Right lobe of liver (tissue), 6 donors: ENCODE measurements at places on chromosomes 2 and 18. TPM values are rescaled to one million over a fixed set of nuclear protein-coding genes. Genes with fewer than 3 reads are reported as not detected.

The CROCC2 gene
- 0.15 TPM for total RNA-seq

The APCDD1 gene
- total RNA-seq: 0.50 TPM

The ZNF513 gene
- total RNA-seq: 14.7 TPM

The EIF2AK2 gene
- 17.6 TPM for total RNA-seq

The ANKRD30B gene
- total RNA-seq: not detected

The PJVK gene
- total RNA-seq: 2.8 TPM

The HTR2B gene
- 0.92 TPM for total RNA-seq

DNA sequence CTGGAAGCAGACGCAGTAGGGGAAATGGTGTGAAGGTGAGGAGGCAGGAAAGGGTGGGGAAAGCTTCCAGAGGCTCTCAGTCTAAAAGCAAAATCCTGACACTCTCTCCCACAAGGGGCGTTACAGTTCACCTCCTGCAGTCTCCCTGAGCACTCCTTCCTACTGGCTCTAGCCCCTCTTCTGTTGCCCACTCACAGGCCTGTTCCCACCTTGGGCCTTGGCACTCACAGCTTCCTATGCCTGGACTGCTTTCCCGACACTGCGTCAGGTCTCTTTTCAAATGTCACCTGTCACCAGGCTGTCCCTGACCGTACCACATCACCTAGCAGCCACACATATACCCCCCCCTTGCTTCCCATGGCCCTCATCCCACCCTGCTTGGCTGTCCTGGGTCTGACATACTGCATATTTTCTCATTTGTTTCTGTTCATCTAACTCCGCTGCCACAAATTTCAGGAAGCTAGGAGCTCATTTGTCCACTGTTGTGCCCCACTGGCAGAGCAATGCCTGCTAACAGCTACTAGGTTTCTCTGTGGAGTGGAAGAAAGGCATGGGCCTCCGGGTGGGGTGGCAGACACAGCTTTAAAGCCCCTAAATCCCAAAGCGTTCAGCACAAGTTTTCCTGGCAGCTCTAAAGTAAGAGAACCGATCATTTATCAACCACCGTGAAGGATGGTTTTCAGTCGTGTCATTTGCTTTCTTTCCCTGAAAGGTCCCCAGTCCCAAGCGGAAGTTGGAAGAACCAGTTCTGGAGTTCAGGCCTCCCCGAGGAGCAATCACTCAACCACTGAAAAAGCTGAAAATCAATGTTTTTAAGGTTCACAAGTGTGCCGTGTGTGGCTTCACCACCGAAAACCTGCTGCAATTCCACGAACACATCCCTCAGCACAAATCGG is 118.8 kb downstream of the ZNF532 start:
- H3K27me3 ChIP-seq: no peaks in the 10 kb centered on the region
- H3K4me1 ChIP-seq: no peaks in the 10 kb centered on the region
- no peaks in the 10 kb centered on the region for H3K36me3 ChIP-seq
- no peak for DNase-seq
- no peak overlapping the region for H3K4me3 ChIP-seq

DNA sequence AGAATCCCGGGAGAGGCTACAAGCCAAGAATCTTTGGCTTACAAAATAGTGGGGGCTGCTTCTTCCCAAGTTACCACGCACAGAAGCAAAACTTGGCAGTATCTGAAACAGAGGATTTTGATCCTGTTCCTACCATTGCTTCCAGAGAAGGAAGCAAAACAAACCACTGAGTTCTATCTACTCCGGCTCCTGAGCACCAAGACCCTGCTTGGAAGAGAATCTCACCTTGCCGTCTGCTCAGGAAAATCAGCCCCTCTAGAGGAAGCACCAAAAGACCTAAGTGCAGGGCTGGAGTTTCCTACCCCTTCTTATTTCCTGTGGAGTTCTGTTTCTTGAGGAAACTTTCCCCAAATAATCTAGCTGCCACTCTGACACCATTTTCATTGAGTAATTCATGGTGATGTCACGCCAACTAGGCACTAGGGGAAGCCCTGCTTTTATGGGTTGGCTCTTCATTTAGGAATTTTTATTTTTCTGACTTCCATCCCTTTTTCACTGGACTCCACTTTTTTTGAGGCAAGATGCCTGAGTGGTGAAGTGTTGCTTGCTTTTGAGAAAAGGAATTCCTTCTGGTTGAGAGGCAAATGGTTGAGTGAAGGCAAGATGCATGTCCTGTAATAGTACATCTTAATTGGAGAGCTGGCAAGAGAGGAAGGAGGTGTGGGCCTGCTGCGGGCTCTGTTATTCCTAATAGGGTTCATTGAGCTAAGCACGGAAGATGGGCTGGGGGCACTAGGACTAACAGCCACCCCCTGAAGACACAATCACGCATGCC is 36.8 kb upstream of the EML4 start:
- H3K27ac ChIP-seq: peak overlapping the region; percentile 79
- H3K27me3 ChIP-seq: no peaks in the 10 kb centered on the region
- no peak for DNase-seq
- peaks cover 19% of the 10 kb centered on the region for H3K4me1 ChIP-seq
- no peak overlapping the region for H3K4me3 ChIP-seq

GRCh38 chr2:199485732-199486335 is 28.1 kb upstream of the SATB2 start:
- H3K27ac ChIP-seq: no peak overlapping the region
- H3K4me1 ChIP-seq: no peaks in the 10 kb centered on the region
- peak; percentile 78 for DNase-seq
- H3K27me3 ChIP-seq: no peaks in the 10 kb centered on the region
- no peak overlapping the region for H3K4me3 ChIP-seq

DNA sequence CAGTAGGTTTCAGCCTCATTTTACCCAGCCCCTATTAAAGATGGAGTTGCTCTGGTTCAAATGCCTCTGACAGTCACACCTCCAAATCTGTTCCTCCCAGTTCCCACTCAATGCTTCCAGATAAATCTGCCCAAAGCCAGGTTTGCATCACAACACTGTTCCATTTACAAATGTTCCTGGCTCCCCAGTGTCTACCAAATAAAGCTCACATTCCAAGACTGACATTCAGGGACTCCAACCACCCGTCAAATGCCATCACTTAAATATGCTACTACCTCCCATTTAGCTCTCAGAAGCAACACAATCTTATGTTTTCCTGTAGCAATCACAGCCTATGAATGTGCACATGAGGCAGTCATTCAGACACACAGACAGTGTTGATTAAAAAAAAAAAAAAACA is 127.3 kb downstream of the TMEM163 start:
- H3K27me3 ChIP-seq: no peaks in the 10 kb centered on the region
- H3K4me3 ChIP-seq: no peak overlapping the region
- H3K27ac ChIP-seq: no peak overlapping the region
- H3K4me1 ChIP-seq: no peaks in the 10 kb centered on the region
- DNase-seq: no peak

- no peaks in the 10 kb centered on the region for H3K27me3 ChIP-seq
- no peak overlapping the region for H3K4me3 ChIP-seq
- no peak overlapping the region for H3K27ac ChIP-seq
- no peaks in the 10 kb centered on the region for H3K4me1 ChIP-seq
- no peaks in the 10 kb centered on the region for H3K36me3 ChIP-seq
These were observed 45.7 kb downstream of the STAT4 start for GRCh38 chr2:191105082-191105481.

DNA sequence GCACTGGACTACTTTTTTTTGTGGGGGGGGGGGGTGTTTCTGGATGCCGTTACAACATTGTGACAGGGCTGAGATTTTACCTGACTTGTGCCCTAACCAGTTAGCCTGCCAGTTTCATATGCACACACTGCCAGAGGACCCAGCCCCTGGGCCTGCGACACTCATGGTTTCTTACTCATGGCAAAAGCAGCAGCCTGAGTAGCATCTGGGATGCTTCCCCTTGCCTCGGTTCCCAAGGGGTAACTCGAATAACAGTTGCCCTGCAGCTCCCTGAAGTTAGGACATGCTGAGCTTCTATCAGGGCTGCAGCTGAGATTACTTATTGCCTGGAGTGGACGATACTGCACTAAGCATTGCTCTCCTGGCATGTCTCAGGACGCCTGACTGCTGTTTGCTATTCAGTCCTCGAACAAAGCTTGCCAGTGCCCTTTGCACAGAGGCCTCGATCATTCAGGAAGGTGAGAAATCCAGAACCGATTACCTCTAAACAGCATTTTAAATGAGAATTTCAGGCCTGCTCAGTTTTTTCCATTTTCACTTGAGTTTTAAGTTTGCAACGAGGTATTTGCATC is 47.9 kb downstream of the TRPM8 start:
- H3K27ac ChIP-seq: peak overlapping the region; percentile 40
- peaks cover 10% of the 10 kb centered on the region for H3K4me1 ChIP-seq
- H3K4me3 ChIP-seq: no peak overlapping the region
- no peaks in the 10 kb centered on the region for H3K27me3 ChIP-seq
- no peaks in the 10 kb centered on the region for H3K36me3 ChIP-seq

GRCh38 chr2:12824351-12824777 is 107.6 kb downstream of the TRIB2 start:
- H3K27ac ChIP-seq: no peak overlapping the region
- no peak for DNase-seq
- H3K4me3 ChIP-seq: no peak overlapping the region

- no peak overlapping the region for H3K4me3 ChIP-seq
- H3K27ac ChIP-seq: no peak overlapping the region
- peaks cover 83% of the 10 kb centered on the region for H3K27me3 ChIP-seq
- DNase-seq: peak; percentile 29
These were observed 4.3 kb downstream of the RAX start for GRCh38 chr18:59268721-59269562.
